Cerebellum (tissue), 4 donors: ENCODE measurements at places on chromosomes 2 and 18.

GRCh38 chr2:108428286-108429009, 20.6 kb upstream of the GCC2 start:
- DNase-seq = no peak

GRCh38 chr18:6069103-6069502, 173.8 kb upstream of the TMEM200C start:
- DNase-seq = no peak

- no peak for DNase-seq
These were observed 106.8 kb downstream of the CRIM1 start for GRCh38 chr2:36462311-36462935.

GRCh38 chr2:222548992-222549391, 106.9 kb downstream of the FARSB start:
- DNase-seq = peak; percentile 50

DNA sequence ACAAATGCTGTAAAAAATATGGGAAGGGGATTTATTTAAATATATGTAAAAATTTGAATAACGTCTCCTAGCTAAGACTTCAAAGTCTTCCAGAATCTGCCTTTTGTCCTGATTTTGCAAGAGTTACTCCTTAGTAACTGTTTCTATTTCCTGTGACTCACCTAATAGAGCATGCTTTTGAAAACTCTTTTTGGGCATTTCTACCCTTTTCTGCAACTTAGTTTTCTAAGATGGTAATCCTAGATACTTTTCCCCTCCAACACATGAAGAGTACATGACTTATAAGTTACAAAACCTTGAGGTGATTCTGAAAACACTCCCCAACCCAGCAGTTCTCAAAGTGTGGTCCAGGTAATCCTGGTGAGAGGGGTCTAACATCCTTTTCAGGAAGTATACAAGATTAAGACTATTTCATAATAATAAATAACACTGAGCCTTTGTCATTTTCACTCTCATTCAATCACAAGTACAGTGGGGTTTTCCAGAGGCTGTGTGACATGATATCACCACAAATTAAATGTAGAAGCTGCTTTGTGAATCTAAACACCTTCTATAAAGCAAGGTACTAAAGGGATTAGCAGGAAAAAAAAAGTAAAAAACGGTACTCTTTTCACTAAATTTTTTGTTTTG, 31.9 kb downstream of the PPP4R3B start:
- DNase-seq = no peak

DNA sequence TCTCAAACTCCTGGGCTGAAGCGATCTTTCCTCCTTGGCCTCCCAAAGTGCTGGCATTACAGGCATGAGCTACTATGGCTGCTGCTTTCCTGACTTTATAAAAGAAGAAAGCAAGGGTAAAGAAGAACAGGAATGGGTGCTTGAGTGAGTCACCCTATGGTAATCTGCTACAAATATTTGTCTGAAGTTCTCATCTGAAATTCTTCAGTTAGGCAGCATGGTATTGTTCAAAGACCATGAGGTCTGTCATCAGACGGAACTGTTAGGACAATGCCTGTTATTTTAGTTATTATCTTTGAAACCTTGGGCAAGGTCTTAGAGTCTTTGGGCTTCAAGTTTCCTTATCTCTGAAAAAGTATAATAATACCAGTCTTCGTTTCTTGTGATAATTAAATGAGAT, 695.8 kb downstream of the RNF144A start:
- DNase-seq = no peak

DNA sequence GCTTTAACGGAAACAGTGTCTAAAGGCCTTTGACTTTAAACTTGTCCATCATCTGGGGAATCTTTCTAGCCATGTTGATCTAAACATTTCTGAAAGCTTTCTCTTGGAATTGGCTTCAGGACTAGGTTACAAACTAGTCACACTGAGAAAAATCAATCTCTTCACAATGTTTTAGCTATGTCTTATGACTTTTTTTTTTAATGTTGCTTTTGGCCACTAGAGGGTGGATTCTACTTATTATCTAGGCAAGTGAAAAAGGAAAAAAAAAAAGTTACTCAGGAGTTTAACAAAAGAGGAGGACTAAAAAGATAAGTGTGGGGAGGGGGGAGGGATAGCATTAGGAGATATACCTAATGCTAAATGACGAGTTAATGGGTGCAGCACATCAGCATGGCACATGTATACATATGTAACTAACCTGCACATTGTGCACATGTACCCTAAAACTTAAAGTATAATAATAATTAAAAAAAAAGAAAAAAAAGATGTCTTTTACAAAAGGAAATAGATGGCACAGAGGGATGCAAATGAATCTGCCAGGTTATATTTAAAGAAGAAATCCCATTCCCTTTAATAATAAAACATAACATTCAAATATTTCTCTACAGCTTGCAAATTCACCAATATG, 160.4 kb upstream of the PID1 start:
- no peak for DNase-seq

DNA sequence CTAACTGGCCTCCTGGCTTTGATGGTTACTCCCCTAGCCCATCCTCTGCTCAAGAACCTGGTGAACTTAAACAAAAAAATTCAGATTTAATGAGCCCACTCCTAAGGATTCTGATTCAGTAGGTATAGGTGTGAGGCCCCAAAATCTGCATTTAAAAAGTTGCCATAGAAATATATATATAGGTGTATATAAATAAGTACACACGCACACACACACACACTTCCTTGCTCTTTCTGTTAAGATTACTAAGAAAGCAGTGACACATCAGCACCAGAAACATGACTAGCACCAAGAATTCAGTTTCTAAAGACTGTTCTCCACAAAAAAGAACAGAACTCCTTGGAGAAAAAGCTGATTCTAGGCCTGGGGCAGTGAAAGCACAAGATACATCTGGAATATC, 17.8 kb downstream of the EML6 start:
- no peak for DNase-seq

DNA sequence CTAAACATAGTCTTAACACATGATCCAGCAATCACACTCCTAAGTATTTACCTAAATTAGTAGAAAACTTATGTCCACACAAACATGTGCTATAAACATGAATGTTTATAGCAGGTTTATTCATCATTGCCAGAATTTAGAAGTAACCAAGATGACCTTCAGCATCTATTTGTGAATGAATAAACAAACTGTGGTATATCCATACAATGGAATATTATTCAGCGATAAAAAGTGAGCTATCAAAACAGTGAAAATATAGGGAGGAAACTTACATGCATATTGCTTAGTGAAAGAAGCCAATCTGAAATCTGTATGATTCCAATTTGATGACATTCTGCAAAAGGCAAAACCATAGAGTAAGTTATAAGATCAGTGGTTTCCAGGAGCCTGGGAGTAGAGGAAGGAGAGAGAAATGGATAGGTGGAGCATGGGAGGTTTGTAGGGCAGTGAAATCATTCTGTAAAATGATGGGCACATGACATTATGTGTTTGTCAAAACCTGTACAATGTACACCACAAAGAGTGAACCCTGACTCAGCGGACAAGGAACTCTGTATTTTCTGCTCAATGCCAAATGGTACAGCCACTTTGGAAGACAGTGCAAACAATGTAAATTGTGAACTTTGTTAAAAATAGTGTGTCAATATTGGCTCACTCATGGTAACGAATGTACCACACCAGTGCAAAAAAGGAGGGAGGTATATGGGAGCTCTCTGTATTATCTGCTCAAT, 61.9 kb upstream of the IGFBP2 start:
- DNase-seq = no peak

- DNase-seq = no peak
These were observed 505.4 kb upstream of the PIK3C3 start for GRCh38 chr18:41449612-41450011.

- DNase-seq = peak; percentile 43
These were observed 2.2 kb downstream of the ITM2C start for GRCh38 chr2:230866756-230867523.

DNA sequence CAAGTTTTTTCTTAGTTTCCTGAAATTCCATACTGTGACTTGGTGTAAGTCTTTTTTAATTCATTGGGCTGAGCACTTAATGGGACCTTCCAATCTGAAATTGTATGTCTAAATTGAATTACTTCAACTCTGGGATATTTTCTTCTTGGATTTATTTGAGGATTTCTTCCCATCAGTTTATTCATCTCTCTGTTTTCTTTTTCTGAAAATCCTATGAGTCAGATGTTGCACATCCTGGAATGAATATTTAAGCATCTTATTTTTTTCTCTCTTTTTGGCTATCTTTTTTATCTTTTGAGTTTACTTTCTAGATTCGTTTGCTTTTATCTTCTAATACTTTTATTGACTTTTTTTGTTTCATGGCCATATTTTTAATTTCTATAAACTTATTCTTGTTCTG, 55.4 kb upstream of the ACYP2 start:
- no peak for DNase-seq

- DNase-seq = no peak
These were observed 272.4 kb upstream of the DPP10 start for GRCh38 chr2:114170070-114170469.

- no peak for DNase-seq
These were observed 353.4 kb downstream of the TGIF1 start for GRCh38 chr18:3803350-3803749.

DNA sequence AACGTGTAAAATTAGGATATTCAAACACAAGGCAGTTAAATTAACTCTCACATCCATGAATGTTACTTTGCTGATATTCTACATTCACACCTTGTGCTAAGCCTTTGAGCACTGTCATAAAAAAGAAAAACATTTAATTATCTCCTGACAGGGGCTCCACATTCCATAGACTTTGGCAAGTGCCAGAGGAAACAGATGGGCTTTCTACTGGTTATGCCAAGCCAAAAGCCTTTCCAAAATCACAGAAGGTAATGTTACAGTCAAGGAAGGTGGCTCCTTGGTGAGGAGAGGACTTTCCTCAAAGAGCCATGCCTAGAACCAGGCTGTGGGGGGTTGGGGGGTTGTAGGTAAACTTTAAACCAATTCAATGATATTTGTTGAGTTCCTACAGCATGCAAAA, 12.4 kb downstream of the MYO5B start:
- DNase-seq = peak; percentile 81

GRCh38 chr2:58906081-58906645, 665.0 kb upstream of the FANCL start:
- no peak for DNase-seq

DNA sequence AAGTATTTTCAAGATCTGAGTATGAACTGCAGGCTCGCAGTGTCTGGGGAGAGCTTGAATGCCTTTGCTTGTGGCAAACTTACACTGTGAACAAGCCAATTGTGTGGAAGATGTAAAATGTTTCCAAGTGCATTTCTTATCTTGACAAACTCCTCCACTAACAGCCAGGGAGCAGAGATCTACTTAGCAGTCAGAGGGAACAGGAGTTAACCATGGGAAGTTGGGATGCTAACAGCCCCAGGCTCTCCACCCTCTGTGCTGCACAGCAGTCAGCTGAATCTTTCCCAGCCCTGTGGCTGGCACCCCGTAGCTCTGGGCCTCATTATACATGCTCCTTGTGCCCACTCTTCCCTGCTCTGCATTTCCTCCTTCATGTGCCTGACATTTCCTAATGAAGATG, 450.2 kb downstream of the TSN start:
- DNase-seq = no peak

DNA sequence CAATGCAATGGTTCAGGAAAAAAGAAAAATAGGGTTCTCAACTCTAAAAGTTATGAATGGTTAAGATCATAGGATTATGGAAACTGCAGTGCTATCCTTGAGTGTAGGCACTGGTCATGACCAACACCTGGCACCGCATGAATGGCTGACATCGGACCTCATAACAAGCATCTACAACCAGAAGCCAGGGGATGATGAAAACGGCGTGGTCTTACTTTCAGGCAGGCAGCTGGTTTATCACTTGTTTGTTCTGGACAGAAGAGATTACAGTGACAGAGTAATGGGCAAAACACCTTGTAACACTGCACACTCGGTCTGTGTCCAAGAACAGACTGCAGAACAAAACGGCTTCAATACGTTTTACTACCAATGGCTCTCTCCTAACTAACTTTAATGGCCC, 132.8 kb downstream of the STK39 start:
- DNase-seq = no peak

DNA sequence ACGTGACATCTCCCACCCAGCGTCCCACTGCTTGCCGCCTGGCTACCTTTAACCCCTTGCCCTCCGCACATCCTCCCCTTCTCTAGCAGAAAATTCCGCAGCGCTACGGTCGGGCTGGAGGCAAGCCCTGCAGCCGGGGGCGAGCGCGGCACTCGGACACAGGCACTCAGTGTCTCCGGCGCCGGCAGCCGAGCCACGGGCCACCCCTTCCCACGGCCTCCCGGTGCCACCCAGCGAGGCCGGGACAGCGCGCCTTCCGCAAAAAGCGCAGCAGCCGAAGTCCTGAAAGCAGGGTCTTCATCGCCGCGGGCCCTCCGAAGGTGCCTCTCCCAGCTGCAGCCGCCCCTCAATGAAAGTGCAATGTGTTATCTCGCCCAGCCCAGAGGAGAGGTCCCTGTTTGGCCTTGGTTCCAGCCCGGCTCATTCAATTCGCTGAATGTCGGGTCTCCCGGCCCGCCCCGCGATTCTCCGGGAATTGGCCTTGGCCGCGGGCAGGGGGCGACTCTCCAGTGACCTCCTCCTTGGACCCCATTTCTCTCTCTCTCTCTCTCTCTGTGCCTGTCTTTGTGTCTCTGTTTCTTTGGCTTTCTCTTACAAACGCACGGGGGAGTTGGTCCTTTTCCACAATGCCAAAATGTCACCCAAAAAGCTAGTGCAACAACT, 1.1 kb downstream of the DLGAP1 start:
- DNase-seq = peak; percentile 25

DNA sequence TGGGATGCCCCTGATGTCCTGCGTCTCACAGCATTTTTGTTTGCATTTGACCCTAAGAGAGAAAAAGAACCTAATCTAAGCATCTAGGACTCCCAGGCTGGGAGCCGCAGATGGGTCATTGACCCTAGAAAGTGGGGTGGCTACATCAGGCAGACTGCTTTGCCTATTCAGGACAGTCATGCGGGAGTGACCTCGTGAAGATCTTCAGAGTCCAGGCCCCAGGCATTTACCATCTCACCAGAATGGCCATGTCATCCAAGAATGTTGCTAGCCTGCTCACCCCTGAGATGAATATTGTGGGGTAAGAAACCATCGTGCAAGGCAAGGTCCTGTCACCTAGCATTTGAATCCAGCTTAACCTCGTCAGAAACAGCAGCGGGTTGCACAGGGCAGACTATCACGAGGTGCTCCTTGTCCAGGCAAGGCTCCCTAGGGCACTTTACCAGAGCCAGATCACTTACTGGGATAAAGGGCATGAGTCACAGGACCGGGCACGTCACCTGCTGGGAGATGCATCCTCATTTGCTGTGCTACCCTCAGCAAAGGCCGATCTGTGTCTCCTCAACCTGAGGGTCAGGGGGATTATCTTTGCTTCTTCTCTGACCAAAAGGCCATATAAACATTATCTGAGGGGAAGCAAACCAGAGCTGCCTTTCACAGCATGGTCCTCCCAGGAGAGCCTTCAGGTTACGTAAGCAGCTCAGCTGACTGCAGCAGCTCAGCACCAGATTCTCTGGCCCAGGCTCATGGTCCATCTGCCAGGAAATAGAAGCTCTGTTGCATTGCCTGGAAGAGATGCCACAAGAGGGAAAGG, 162.3 kb downstream of the ACKR3 start:
- DNase-seq = peak; percentile 83

DNA sequence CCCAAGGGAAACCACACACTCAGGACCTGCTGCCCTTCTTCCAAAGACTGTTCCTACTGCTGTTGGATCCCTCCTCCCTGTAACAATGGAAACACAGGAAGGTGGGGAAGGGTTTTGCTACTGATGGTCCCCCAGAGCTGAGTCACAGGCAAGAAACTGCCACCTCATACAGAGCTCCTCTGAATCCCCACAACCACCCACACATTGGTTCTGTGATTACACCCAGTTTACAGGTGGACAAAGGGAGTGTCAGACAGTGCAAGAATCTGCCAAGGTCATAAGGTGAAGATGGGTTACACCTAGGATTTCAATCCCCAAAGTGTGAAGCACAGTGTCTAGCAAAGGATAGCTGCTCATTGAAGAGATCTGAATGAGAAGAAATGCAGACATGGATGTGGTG, 141.7 kb upstream of the LMAN1 start:
- DNase-seq = no peak
